Natural killer cell treated with Interleukin-12 subunit alpha and Interleukin-12 subunit beta and Interleukin-15 and Interleukin-18, amount 100 ng/mL, for 72 hours (primary cell): ENCODE measurements at places on chromosomes 2 and 18.
A peak's percentile ranks its signal among the peaks of the same experiment; 100 is the strongest.

GRCh38 chr2:8578335-8579244 is 103.3 kb upstream of the ID2 start:
- no peak for DNase-seq

DNA sequence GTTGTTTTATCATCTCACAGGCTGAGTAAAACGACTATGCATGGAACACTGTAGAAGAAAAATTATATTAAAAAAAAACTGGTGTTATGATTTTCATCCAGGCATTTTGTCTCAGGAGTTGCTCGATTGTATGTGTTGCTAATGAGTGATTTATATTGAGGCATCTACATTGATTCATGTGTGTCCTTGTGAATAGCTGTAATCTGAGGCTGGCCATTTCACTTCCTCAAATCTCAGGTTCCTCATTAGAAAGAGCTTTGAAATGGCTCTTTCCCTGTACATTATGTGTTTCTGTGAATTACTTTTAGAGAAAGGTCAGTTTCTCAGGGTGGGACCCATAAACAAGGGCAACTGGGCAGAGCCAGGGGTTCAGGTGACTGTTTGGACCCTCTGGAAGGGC is 2.3 kb downstream of the IL18R1 start:
- DNase-seq, result no peak

DNA sequence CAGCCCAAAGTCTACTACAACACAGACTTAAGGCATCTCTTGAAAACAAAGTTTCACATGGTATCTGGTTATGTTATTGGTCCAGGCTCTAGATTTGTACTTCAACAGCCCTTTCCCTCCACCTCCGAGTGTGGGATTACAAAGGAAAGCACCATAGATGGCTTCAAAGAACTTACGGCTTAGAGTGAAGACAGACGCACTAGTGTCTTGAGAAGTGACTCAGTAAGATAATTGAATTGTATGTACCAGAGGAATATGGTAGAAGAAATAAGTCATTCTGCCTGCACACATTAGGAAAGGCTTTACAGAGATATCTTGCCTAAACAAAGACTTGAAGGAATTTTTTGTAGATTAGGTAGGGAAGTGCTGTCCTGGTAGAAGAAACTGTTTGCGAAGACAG is 392.3 kb upstream of the TNP1 start:
- no peak for DNase-seq

- DNase-seq, result peak; percentile 69
These were observed at the start of gene TCF7L1 for GRCh38 chr2:85132834-85133637. TCF7L1 (plus strand) TSS chr2:85133392; CDS start chr2:85133685, 293 bp downstream.
